ENCODE measurements at places on chromosomes 5 and 9. TPM values are rescaled to one million over a fixed set of nuclear protein-coding genes. Genes with fewer than 3 reads are reported as not detected.

- peak; percentile 59 for DNase-seq
Observed at GRCh38 chr5:94901191-94901979, 282.9 kb downstream of the SLF1 start.

GRCh38 chr9:134386951-134387831, 60.9 kb downstream of the RXRA start:
- no peak for DNase-seq

GRCh38 chr9:6843742-6844141, 86.0 kb downstream of the KDM4C start:
- no peak for DNase-seq

GRCh38 chr9:110109333-110110092, 98.4 kb downstream of the C9orf152 start:
- DNase-seq: peak; percentile 39

DNA sequence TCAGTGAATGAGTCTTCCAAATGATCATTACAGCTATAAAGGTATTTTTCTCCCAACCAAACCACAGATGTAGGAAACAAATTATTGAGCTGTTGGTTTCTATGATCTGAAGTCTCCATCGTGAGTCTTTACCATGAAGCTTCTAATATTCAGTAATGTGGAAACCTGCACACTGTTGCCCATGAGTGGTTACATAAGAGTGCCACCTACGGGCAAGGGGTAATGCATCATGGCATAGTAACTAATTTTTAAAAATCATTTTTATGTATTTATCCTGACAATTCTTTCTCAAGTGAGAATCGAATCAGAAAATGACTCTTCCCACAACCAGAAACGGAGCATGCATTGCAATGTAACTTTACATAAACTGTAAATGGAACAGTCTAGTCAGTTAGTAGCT, 282.5 kb upstream of the SMARCA2 start:
- DNase-seq: no peak

DNA sequence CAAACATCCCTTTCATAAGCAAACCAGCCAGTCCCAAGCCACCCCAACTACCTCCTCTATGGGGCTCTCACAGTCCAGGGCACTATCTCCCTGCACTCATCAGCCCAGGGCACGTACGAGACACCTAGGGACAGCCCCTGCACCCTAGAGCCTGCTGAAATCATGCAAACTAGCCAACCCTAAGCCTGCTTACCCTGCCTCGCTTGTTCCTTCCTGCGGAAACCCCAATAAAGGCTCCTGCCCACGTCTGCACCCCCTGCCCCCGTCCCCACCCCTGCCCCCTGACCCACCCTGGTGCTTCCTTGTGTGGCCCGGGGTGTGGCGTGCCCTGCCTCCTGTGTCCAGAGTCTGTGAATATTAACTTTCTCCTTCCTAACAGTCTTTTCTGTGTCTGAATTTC, 135.9 kb downstream of the GADD45G start:
- DNase-seq: no peak

- peak; percentile 0 for DNase-seq
Observed at GRCh38 chr5:26942481-26942880, 95.9 kb downstream of the CDH9 start.

DNA sequence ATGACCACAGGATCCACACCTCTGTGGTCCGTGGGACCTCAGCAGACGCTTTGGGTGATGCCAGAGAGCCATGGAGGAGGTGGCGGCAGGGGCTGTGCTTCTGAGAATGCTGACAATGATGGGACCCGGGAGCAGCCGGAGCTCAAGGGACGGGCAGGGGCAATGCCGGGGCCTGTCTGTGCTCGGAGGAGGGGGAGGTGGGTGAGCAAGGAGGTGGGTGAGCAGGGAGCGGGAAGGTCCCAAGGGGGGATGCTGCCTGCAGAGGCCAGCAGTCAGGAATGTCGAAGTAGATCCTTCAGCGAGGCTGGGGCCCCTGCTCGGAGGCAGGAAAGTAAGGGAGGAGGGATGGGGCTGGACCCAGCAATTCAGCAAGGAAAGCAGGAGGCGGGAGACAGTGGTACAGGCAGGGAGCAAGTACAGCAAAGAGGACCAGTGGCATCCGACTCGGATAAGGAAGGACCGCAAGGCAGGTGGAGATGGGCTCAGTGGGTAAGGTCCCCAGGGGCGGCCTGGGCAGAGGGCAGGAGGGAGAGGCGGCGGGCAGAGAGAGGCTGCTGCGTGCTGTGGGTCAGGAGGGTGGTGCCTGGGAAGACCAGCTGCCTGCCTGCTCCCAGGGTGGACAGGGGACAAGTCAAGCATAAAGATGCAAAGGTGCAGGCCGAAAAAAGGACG, 49.0 kb downstream of the ADAMTS2 start:
- DNase-seq: no peak

DNA sequence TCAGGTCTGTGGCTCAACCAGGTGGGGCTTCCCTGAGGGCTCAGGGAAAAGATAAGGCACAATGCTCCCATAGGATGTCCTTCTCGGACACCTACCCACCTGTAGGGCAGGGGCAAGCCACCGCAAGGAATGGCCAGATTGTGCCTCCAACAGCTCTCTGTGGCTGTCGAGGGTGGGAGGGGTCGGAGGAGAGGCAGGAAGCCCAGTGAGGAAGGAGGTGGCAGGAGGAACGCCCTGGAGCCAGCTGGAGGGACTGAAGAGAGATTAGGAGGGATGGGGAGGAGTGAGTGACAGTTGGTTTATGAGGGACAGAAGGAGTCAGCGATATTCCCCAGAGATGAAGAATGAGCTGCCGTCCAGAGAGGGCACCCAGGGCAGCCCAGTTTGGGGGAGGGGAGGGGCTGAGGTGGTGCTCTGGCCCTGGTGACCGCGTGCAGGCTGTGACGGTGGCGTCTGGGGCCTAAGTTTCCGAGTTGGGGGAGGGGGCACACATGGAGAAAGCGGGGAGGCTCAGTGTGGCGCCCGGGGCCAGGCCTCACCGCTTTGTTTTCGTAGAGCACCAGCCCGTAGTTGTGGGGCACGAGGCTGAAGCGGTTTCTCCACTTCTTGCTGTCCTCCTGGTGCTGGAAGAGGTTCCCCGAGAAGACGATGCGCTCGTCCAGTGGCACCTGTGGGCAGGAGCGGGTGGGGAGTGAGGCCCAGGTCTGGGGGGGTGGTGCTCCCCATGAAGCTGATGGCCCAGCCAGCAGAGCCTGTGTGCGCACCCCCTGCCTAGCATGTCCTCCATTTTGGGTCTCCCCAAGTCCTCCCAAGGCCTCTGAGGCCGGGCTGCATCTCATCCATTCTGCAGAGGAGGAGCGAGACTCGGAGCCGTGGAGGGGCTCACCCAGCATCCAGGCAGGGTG, 75.6 kb downstream of the LRSAM1 start:
- no peak for DNase-seq

- DNase-seq: peak; percentile 70
Observed at GRCh38 chr9:99368341-99369326, 146.6 kb downstream of the SEC61B start.

DNA sequence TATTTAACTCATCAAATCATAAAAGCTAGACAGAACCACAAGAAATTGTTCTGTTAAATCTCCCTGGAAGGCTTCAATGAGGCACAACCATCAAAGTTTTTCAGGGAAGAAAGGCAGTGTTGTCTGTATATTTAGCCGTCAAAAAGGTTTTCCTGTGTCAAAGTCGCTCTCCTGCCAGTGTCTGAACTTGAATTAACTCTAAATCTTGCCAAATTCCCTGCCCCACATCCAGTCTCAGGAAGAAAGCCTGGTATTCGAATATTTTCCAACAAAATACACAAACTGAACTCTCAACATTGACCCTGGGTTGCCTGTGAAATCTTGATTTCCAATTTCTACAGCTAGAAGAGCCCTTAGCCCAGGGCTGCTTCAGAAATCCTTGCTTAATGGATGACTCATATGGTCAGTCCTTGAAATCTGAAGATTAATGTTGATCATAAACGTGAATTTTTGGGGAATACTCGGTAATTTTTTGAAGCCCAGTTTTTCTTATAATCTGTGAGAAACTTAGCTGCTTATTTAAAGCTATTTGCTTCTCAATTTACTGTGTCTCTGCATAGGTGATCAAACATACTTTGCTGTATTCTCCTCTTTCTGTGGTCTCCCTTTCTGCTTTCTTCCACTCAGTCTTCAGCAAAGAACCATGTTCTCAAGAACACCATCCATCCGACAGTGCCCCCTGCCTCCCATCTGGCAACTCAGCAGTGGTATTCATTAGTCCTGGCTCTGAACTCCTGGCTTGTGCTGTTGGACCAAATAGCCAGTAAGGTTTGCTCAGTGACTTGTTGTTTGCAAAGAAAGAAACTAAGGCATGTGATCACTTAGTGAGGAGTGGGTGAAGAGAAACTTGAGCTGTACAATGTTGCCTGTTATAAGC, 58.9 kb downstream of the NREP start:
- peak; percentile 63 for DNase-seq

GRCh38 chr9:76588316-76588715, 129.3 kb downstream of the GCNT1 start:
- no peak for DNase-seq

GRCh38 chr5:107618242-107618641, 52.5 kb downstream of the EFNA5 start:
- no peak for DNase-seq

GRCh38 chr9:131266266-131267229, 9.8 kb downstream of the FAM78A start:
- no peak for DNase-seq

DNA sequence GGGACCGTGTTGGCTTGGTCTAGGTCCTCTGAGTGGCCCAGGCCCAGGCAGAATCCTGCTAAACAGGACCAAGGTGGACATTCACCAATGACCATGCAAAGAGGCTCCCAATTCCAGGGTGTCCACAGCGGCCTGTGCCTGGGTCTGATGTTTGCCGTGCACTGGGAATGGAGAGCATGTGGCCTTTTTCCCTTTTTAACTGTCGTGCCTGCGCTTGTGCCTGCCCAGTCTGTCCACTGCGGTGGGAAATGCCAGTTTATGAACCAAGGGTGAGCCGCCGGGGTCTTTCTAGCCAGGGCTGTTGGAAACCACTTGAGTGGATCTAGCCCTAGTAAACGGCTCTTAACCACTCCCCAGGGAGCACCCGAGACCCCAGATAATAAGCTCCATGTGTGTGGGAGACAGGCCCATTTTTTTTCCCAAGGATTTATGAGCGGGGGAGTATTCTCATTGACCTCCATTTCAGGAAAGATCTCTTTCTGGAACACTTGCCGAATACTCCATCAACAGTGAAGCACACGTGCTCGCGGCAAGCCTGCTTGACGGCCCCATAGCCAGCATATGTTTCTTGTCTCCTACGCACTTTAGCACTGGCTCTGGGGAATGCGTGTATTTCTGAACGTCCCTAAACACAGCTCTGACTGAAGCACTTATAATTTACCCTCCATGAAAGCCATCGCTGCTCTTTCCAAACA, 93.2 kb upstream of the PHYKPL start:
- no peak for DNase-seq

GRCh38 chr5:58466939-58467338, 7.1 kb upstream of the PLK2 start:
- DNase-seq: no peak

GRCh38 chr9:109251080-109251775, 69.6 kb downstream of the EPB41L4B start:
- peak; percentile 29 for DNase-seq

DNA sequence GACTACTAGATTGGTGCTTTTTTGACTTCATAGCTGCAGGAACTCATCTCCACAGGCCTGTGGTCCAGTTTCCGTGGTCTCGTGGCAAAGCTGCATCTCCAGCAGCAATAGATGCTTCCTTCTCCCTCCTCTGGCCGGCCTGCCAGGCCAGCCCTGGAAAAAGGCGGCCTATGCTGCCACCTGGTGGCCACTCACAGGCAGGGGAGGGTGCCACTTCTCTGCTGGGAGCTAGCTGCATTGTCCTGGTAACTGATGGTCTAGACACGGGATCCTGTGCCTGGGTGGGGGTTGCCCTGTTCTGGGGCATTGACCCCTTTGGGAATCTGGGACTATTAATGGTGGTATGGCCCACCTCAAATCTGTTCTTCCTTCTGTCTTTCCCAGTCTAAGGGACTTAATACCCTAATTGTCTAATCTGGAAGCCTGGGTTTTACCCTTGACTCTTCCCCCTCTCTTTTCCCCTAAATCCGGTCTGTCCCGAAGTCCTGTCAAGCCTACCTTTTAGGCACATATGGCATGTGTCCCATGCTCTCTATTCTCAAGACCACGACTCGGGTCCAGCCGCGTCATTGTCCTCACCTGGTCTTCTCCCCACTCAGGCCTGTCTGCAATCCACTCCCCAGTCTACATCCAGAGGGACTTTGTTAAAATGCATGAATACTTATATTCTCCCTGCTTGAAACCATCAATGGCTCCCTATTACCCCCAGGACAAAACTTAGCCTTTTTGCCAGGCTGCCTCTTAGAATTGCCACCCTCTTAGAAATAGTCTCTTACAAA, 20.1 kb upstream of the PTGS1 start:
- DNase-seq: peak; percentile 74

DNA sequence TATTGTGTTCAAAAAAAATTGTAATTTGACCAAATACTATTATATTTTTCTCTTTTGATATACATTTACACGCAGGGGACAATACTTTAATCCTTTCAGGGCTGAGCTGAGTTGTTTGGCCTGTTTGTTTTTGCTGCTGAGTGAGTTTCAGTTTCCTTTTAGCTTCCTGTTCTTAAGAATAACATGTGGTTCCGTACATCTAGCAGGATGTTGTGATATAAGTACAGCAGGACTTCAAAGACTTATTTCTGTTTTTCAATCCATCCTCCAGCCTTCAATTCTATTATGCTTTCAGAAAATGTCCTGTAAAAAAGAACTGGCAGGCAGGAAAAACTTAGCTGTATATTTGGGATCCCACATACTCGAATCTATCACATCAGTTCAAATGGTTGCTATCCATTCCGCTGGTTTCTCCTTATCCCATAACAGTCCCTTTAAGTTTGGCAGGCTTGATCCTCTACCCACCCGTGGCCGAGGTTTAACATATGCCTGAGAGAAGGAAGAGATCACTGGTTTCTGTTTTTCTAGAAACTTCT, 1037.3 kb upstream of the ACO1 start:
- peak; percentile 29 for DNase-seq

- no peak for DNase-seq
Observed at GRCh38 chr5:143594902-143595818, 191.7 kb upstream of the NR3C1 start.

GRCh38 chr5:76601470-76601869, 21.7 kb downstream of the F2RL2 start:
- peak; percentile 88 for DNase-seq

GRCh38 chr5:165360784-165361542, 1855.5 kb downstream of the MAT2B start:
- DNase-seq: no peak

DNA sequence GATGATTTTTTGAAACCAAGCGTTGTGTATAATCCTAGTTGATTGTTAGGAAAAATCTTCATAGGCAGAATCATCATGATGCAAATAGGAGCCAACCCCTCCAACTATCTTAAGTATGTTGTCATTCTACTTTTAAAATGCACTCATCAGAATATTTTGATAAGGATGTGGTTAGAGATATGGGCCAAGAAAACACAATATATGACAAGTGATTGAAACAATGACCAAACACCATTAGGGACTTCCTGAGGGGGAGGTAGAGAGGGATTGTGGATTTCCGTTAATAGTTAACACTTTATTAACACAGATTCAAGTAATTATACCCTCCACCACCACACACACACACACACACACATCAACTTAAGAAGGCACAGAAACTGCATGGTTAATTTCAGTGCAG, 143.3 kb downstream of the ARSB start:
- peak; percentile 53 for DNase-seq

NOTCH1 gene
- total RNA-seq: 8.8 TPM

SPATA31A3 gene
- not detected for total RNA-seq

GPX3 gene
- total RNA-seq: 53.1 TPM

DNAH5 gene
- total RNA-seq: under 0.01 TPM

OR1Q1 gene
- total RNA-seq: 0.81 TPM

SLC27A6 gene
- total RNA-seq: not detected

FAM169A gene
- total RNA-seq: 0.16 TPM

CCDC171 gene
- total RNA-seq: 13.3 TPM

PIP5K1B gene
- not detected for total RNA-seq

SKP1 gene
- total RNA-seq: 271 TPM

GPR151 gene
- total RNA-seq: not detected
